ENCODE measurements at places on chromosomes 5 and 9.

GRCh38 chr9:101524371-101524770, 9.3 kb upstream of the RNF20 start:
- no peak for DNase-seq

DNA sequence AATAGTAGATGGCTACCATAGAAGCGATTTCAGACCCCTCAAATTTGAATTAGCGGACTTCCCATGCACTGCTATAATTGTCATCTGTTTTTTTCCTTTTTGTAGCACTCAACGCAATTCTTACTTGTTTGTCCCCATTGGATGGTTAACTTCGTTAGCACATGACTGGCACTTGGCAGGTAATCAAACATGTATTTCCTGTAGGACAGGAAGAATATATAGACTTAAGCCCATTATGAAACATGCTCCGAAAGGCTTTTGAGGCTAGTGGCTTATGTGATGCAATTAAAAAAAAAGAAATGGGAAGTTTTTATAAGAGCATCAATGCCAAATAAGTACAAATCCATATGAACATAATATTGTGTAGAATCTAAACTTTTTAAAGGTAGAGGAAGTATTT, 301.2 kb downstream of the PSAT1 start:
- no peak for DNase-seq

- DNase-seq, result no peak
Measured at GRCh38 chr9:77906991-77907390, 124.6 kb downstream of the GNAQ start.

DNA sequence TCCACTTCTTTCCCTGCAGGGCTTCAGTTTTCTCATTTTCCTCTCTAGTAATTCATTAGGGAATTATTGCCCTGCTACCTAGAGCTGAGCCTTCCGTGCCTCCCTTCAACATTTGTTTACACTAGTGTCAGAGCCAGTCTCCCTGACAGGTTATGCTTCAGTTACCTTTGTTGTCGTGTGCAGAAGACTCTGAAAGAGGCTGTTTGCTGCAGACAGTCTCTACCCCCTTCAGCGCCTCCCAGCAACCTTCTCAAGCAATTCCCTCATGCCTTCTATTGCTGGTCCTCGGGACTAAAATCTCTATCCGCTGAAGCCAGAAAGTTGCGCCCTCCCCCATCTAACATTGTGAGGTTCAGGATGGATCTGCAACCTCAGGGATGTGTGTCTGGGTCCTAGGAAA, 12.8 kb downstream of the RALGPS1 start:
- no peak for DNase-seq

- no peak for DNase-seq
Measured at GRCh38 chr5:10140195-10140973, 109.3 kb downstream of the ATPSCKMT start.

- DNase-seq, result no peak
Measured at GRCh38 chr9:77927265-77927664, 104.3 kb downstream of the GNAQ start.

DNA sequence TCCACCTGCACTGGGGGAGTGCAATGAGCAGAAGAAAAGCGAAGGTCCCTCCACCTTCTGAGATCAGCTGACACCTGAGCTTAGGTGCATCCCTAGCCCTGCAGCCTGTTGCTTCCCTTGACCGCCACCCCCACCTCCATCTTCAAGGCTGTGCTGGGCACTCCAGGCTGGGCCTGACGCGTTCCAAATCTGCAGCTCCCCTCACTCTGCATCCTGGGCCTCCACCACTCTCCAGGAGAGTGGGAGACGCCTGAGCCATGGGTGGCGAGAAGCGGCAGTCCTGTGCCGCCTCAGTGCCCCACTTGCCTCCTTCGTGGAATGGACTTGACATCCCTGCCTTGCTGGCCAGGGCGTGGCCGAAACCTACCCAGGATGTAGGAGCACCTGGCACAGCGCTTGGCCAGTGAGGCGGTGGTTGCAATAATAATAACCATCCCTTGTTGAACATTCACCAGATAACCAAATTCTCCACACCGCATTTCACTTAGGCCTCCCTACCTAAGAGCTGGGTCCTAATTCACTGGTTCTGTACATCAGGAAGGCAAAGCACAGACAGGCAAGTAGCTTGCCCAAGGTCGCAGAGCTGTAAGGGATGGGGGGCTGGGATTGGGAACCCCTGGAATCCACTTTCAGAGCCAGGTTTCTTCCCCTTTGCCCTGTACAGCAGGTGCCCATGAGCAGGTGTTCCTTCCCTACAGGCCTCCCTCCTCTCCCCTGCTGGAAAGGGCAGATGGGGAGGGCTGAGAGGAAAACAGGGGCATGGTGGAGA, 11.7 kb downstream of the B4GALT7 start:
- no peak for DNase-seq

DNA sequence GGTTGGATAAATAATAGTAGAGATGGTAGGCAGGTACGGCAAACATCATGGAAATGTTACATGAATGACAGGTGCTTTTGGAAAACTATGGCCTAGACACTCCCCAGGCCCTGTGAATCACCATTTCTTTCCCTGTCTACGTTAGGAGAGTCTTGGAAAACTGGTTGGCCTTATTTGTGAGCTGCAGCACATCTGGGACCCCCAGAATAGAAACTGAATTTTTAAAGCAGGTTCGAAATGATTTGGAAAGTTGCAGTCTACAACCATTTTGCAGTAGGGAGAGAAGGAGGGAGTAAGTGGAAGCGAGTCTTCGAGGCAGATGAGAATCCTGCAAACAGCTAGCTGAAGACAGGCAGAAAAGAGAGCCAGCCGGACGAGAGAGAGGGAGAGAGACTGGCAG, 13.0 kb downstream of the C1QTNF2 start:
- DNase-seq, result no peak

- DNase-seq, result no peak
Measured at GRCh38 chr9:87884578-87885459, 2.1 kb downstream of the SPATA31E1 start.

GRCh38 chr9:96883922-96884321, 29.6 kb upstream of the ZNF782 start:
- no peak for DNase-seq

- no peak for DNase-seq
Measured at GRCh38 chr9:18368206-18368605, 105.7 kb upstream of the ADAMTSL1 start.

- DNase-seq, result no peak
Measured at GRCh38 chr9:68426755-68427154, 70.3 kb downstream of the PGM5 start.

DNA sequence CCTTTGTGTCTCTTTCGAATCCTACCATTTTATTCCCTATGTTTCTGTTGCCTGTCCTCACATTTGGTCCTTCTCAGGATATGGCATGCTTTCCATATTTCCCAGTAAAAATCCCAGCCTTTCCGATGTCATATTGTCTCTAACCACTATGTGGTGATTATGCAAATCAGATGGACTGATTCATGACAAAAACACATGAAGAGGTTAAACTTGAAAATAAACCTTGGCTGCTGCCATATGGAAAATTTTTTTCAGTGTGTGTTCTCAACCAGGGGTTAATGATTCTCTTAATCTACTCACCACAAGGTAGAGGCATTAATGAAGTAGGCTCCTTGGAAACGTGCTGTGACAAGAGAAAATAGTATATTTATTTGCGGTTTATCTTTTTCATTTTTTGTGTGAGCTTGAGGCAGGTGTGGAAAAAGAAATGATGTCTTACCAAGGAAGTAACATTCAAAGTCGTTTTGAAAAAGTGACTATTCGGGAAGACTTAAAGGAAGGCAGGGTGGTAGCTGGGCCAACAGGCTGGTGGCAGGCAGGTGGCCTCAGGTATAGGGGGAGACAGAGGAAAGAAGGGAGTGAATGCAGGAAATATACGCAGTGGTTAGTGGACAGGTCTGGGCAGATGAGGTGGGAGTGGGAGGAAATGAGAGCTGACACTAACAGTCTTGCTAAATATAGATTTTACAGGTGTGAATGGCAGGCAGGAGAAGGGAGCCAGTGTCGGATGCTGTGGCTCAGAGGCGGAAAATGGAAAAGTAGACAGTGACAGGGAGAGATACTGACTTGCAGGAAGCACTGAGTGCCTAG, 46.2 kb downstream of the DMRT2 start:
- no peak for DNase-seq

DNA sequence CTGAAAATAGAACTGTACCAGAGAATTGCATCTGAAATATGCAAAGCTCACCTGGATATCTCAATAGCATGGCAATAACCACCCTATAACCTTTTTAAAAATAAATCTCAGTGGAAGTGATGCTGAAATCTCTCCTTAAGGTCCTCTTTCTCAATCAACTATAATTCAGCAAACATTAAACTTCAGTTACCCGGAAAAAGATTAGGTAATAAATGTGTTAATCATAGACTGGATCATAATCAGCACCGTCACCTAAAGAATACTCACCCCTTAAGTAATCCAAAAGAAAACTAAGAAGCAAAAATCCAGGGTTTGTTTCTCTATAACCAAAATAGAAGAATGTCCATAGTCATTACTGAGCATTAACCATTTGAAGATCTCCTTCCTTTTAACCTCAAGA, 44.3 kb upstream of the DENND4C start:
- DNase-seq, result no peak

- DNase-seq, result no peak
Measured at GRCh38 chr5:51846015-51846414, 462.8 kb downstream of the ISL1 start.

- no peak for DNase-seq
Measured at GRCh38 chr9:84266087-84266561, 74.4 kb downstream of the SLC28A3 start.

GRCh38 chr9:122374885-122375420, 4.1 kb downstream of the PTGS1 start:
- no peak for DNase-seq

- DNase-seq, result no peak
Measured at GRCh38 chr9:134224127-134224526, 59.8 kb upstream of the RNU6ATAC start.

DNA sequence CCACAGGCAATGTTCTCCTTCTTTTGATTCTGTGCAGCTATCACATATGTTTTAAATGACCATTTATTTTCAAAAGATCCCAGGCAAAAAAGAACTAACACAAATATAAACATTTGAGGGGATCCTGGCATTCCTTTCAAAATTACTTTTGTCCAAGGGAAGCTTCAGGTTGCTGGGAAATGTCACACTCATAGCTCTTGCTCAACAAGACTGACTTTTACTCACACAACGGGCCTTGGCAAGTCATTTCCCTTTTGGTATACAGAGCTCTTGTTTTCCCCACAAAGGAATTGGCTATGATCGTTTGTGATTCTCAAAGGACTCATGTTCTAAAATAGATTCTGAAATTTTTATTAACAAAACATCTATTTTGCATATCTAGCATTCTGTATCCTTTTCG, 4.5 kb upstream of the PALM2AKAP2 start:
- DNase-seq, result no peak

DNA sequence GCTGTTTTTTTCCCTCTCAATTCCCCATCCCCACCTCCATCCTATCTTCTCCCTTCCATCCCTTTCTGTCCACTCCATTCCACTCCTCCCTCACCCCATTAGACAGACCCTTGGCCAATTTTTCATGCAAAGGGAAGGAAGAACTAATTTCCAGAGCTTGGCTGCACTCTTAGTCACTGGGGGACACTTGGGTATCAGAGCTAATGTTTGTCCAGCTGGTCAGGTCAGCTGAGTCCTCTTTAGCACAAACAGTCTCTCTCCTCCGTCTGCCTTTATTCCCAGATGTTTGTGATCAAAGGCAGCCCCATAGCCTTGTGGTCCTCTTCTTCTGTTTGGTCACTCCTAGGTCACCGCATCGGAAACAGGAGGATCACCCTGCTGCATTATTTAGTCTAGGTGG, 148.5 kb downstream of the NMUR2 start:
- DNase-seq, result no peak

DNA sequence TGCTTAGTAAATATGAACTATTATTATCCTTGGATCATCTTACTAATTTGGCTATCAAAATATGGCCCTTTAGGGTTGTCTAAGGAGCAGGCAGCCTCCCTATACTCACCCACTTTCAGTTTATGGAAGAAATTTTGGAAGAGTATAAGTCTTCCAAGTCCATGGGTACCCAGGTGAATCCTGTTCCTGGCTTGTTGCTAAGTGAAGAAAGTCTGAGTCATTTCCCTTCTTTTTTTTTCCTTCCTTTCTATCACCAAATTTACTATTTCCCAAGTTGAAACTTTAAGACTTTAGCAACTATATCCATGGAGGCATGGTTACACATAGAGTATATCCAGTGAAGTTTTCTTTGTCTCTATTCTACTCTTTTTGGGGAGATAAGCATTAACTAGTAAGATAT, 184.0 kb upstream of the ACTBL2 start:
- no peak for DNase-seq

- DNase-seq, result peak; percentile 41
Measured at GRCh38 chr5:113378959-113379541, 55.7 kb downstream of the TSSK1B start.

DNA sequence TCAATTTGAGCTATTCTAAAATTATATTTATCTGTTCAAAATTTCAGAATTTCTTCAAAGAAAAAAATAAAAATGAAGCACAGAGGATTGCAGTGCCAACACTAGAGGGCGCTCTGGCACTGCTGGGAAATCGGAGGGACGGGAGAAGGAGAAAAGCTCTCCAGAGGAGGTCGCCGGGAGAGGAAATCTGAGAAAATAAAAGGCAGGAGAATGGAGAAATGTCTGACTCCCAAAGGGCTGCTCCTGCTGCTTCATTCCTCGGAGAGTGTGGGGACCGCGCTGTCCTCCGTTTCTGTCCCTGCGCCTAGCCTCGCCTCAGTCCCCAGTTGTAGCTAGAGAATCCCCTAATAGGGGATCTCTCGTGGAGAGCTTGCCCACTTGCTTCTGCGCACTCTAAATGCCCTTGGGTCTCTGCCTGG, 40.0 kb upstream of the ARSB start:
- peak; percentile 6 for DNase-seq

DNA sequence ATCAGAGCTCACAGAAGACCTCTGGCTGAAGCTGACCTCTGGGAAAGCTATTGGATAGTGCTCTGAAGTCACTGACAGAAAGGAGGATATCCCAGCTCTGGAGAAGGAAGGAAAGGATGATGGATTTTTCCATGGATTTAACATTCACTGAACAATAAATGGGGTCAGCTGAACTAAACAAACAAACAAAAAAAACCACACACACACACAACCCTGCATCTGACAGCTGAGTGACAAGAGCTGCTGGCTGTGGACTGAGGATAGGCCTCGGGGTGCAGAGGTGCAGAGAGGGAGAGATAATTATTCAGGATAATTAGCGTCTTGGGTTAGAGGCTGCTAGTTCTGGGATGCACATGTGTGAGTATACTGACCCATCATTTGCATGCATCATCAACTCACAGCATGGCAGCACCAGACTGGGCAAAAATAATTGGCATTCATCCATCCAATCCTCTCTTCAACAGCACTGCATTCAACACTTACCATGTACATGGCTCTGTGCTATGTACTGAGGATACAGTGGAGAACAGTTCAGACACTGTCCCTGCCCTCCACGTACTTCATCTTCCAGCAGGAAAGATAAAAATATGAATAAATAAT, 131.4 kb upstream of the TRIM32 start:
- no peak for DNase-seq

DNA sequence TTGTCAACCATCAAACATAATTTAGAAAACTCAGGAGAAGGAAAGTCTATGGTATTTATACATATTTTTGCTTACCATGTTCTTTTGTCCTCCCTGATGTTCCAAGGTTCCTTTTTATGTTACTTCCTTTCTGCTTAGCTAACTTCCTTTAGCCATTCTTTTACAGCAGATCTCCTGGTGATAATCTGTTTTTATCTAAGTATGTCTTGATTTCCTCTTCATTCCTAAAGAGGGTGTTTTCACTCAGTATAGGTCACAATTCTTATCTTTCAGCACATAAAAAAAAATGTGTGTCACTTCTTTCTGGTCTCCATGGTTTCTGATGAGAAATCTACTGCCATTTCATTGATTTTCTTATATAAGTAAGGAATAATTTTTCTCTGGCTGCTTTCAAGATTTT, 384.4 kb upstream of the PDE4D start:
- DNase-seq, result no peak
